Fibroblast of lung (primary cell): ENCODE measurements at places on chromosomes 6 and 20. TPM values are rescaled to one million over a fixed set of nuclear protein-coding genes. Genes with fewer than 3 reads are reported as not detected.
A peak's percentile ranks its signal among the peaks of the same experiment; 100 is the strongest.

Gene HLA-DRB5
- not detected in 2 replicates for total RNA-seq

- no peak for DNase-seq
Measured at GRCh38 chr6:1227935-1228753, 83.8 kb upstream of the FOXQ1 start.

Gene XKR7
- total RNA-seq: not detected in 2 replicates

- no peak for DNase-seq
Measured at GRCh38 chr6:125846292-125847024, 55.7 kb downstream of the NCOA7 start.

Gene C6orf120
- 41.9 and 46.2 TPM in 2 replicates for total RNA-seq

Gene TMEM244
- not detected in 2 replicates for total RNA-seq

Gene OOEP
- 0.17 TPM in 1 of 2 replicates, not detected in the other for total RNA-seq

- no peak for DNase-seq
Measured at GRCh38 chr6:156782691-156783320, 5.6 kb downstream of the ARID1B start.

- DNase-seq: no peak
Measured at GRCh38 chr6:50353603-50354002, 303.9 kb upstream of the DEFB112 start.

- peak; percentile 74 for DNase-seq
Measured at GRCh38 chr6:118581489-118581959, 33.4 kb downstream of the PLN start.

DNA sequence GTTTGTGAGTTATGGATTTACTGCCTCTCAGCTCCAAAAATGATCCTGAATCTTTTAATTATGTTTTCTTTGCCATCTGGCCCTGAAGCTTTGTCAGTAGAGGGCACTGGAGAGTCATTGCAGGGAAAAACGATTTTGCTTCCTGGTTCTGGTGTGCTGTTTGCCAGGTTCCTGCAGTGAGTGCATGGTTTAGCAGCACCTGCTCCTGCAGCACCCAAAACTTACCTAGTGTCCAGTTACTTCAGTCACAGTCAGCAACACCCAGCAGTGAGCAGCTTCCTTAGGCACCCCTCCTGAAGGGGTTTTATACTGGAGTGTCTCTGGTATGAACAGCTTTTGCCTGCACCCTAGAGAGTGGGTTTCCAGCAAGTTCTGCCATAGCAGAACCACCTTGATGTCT lies 6.0 kb upstream of the TRIM26 start:
- peak; percentile 32 for DNase-seq

- DNase-seq: no peak
Measured at GRCh38 chr6:158113802-158114201, 54.3 kb downstream of the SERAC1 start.

- no peak for DNase-seq
Measured at GRCh38 chr20:1935696-1936366, 40.6 kb downstream of the SIRPA start.

DNA sequence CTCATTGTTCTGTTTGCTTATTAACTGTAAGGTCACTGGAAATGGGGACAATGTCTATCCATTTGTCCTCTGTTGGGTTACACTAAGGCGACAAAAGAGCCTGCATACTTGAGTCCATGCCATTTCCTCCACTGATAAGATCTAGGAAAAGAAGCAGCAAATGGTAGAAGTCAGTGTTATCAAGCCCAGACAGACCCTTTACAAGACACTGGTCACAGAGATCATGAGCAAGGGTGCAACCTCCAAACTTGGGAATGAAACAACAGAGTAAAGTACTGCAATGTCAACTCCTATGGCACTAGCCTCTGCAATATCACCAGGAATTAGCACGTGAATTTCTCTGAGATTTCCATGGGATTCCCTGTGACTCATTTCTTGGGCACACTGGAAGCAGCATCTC lies 126.9 kb downstream of the ID4 start:
- no peak for DNase-seq

DNA sequence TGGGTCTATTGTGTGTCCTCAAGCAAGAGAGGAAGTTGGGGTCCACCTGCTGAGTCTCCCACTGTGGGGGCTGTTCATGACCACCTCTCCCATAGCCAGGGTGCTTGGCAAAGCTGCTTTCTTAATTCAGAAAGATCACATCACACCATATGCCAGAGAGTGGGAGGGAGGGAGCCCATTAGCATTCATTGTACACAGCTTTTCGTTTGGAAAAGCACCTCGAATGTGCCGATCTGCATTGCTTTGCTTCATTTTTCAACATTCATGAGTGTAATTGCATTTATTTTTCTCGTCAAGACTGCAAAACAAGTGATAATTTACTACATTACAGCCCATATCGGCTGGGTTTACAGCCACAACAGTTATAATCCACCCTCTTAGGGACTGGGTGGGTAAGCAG lies 327.3 kb downstream of the PTPRT start:
- DNase-seq: no peak

DNA sequence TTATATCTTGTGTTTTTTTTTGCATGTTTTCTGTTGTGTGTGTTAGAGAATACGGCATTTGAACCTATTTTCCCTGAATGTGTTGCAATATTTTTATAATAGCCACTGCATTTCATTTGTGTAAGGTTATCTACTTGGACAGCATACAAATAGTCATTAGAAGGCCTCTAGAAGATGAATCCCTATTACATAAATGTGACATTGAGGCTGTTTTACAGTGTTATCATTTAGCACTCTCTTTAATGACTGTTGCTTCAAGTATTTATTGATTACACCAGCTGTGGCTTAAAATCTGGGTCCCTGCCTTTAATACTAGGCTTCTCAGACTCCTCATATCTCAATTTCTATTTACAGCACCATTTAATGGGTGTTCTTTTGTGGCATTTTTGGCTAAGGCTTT lies 465.8 kb downstream of the FRK start:
- DNase-seq: no peak

Gene DBNDD2
- 3.9 and 4.8 TPM in 2 replicates for total RNA-seq

Gene MYLK4
- total RNA-seq: 0.26 and 0.33 TPM in 2 replicates

Gene WFDC2
- not detected in 2 replicates for total RNA-seq

GRCh38 chr6:1917626-1918371 lies 308.1 kb downstream of the FOXC1 start:
- peak; percentile 91 for DNase-seq

GRCh38 chr6:22227824-22228610 lies 68.8 kb downstream of the PRL start:
- peak; percentile 9 for DNase-seq

Gene ZNF391
- total RNA-seq: 1.3 and 2.8 TPM in 2 replicates

DNA sequence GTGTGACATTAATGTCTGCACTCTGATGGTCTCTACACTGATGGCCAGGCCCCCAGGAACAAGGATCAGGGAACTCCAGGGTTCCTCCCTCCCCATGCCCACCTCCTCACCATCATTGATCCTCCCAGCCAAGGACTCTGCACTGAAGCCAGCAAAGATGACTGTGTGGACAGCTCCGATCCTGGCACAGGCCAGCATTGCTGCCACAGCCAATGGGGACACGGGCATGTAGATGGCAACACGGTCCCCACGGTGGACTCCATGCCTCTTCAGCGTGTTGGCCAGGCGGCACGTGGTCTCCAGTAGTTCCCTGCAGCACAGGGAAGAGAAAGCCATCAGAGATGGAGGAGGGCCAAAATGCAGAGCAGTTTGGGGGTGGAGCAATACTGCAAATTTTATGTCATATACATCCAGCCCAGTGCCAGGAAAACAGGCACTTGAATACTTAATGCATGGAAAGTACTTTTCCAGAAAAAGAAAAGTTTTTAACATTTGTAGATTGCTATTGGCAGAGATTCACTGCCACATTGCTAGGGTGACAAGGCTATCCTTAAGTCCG lies 27.2 kb downstream of the ACSS1 start:
- no peak for DNase-seq

Gene LHFPL5
- total RNA-seq: not detected in 2 replicates

Gene TOMM34
- 10.5 and 15.5 TPM in 2 replicates for total RNA-seq

Gene PDE10A
- under 0.01 TPM in 2 replicates for total RNA-seq

Gene POLH
- 19.5 and 21.8 TPM in 2 replicates for total RNA-seq
